ENCODE measurements at places on chromosomes 1 and 21.

DNA sequence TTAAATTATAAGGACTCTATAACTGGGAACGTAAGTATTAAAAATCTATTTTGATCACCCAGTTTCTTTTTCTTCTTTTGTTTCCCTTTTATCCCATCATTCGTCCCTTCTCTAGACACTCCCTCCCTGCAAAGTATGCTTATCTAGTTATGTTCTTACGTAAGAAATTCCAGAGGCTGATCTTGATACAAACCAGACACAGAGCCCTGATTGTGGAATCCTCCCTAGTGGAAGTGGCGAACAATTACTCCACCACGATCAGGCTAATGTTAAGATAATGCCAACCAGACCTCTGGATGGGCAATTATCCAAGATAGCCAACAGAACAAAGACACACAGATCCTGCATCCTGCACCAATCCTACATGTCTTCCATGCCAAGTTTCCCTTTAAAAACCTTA lies 1557.4 kb downstream of the PLA2G4A start:
- DNase-seq, result no peak

DNA sequence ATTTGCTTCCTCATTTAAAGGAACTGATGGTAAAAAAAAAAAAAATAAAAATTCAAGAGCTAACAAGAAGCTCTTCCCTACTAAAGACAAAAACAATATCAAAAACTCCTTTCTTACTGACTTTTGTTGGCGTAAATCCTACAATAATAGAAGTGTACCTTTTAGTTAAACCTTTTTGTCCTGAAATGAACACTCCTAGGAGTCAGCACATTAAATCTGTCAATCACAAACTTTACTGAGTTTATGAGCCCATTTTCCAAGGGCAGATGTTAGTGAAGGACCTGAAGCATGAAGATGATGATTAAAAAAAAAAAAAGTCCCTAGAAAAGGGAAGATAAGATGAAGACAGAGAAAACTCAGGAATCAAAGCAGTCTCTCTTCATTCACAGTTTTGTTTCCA lies 22.6 kb upstream of the DDX59 start:
- DNase-seq, result no peak

GRCh38 chr1:231751415-231751814 lies 124.8 kb downstream of the DISC1 start:
- no peak for DNase-seq

GRCh38 chr1:204741440-204741839 lies 55.9 kb upstream of the LRRN2 start:
- DNase-seq, result no peak

DNA sequence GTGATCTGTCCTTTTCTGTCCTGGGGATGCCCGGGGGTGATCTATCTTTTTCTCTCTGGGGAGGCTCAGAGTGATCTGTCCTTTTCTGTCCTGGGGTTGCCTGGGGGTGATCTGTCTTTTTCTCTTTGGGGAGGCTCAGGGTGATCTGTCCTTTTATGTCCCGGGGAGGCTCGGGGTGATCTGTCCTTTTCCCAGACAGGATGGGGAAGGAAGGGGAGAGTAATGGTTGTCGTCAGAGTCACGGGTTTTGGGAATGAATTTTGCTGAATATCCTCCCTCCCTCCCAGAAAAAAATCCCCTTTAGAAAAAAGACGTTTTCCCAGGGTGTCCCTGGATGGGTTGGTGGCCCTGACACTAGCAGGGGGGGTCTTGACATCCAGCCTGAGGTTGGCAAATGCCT lies 91.5 kb downstream of the ARHGEF10L start:
- DNase-seq, result no peak

GRCh38 chr1:214550857-214551435 lies 456 bp downstream of the PTPN14 start:
- no peak for DNase-seq

DNA sequence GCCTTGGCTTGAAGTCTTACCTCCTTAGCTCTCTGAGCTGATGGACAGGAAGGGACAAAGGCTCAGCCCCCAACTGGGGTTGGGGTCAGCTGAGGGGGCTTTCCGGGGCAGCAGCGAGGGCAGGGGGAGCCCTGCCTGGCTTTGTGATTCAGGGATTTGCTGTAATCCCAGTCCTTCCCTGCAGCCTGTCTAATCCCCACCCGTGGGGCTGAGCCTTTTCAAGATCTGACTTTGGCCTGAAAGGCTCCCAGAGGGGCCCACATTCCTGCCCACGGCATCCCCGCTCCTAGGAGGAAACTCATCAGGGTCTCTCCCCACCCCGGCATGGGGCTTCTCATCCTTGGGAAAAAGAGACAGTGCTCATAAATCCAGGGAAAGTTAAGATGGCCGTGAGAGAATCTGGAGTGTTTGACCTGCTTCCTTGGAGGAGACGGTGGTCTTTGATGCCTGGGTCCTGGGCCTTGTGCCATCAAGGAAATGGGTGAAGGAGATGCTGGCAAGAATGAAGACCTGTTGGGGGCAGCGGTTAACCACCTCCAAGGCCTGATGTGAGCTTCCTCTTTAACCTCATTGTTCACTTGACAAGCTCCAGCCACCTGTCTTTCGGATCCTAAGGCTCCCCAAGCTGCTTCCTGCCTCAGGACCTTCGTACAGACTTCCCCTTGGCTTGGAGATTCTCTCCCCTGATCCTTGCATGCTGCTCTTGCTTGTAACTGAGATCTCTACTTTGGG lies 83.1 kb upstream of the WNT4 start:
- DNase-seq, result no peak

DNA sequence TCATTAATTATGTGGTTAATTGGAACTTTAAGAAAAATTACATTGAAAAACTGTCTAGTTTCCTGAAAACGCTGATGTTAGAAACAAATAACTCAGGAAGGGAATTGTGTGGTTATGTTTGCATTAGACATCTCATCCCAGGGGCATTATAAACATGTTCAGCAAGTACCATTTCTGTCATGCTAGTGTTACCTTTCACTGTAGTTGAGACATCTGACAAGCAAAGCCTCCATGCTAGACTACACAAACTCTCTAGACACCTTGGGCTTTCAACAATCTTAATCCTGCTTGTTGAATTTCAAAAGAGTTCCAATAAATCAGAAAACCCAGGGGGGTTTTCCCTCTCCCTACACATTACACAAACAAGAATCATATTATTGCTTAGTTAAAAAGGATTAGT lies 536.8 kb downstream of the KCNT2 start:
- no peak for DNase-seq

- no peak for DNase-seq
Observed at GRCh38 chr1:223842784-223843183, 3.0 kb downstream of the TP53BP2 start.

GRCh38 chr1:2275796-2276536 lies 47.8 kb downstream of the SKI start:
- DNase-seq, result no peak

DNA sequence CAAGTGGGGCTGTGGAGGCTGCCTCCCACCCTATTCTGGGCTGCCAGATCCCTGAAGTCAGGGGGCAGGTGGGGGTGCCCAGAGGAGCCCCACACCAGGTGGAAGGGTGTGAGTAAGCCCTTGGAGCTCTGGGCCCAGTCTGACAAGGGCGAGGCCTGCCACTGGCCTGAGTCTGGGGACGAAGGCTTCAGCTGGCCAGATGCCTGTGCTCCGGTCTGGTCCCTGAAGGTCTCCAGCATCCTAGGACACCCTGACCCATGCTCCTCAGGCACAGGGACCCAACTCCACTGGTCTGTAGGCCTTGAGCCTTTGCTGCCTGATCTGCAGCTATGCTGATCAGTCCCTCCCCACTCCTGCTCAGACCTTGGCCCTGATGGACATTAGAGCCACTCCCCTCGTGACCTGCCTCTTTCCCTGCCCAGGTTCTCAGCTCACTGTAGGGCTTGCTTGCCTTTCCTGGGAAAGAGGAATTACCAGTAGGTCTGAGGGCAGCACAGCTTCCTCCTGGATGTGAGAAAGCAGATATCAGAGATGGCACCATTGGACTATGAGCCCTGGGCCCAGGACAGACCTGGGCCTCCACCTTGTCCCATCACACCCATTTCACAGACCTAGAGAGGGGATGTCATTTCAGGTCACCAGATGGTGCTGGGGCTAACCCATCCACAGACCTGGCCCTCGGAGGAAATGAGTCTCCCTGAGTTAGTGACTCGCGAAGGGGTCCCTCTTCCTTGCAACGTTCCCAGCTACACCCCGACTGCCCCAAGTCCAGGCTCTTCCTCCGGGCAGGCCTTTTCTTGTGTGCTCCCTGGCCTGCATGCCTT lies 32.8 kb upstream of the CSF3R start:
- DNase-seq, result no peak

GRCh38 chr1:92478393-92478792 lies 8.3 kb downstream of the GFI1 start:
- DNase-seq, result no peak

DNA sequence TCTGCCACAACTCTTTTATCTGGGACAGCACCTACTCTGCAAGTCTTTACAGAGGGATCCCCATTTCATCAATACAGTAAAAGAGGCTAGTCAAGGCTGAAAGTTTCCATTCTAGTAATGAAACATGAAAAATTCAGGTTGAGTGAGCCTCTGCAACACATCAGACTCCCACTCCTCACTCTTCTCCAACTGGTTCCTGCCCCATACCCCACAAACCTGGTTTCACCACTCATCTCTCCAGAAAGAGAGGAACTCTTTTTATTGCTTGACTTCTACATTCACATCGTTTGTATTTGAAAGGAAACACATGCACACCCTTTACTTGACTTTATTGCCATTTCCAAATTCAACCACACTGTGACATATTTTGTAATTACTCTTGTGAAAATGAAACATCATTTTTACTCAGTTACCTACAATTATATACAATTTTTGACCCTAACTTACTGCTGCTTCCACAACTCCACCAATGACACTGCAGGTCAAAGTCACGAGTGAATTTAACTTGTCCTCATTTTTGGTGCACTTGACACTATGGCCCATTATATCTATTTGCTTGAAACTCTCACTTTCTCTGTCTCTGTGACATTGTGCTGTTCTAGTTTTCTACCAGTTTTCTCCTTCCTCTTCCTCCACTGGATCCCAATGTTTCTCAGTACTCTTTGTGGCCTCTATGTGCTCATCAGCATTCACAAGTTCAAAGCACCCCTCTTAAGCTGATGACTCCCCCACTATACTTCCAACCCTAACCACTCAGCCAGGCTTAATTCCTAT lies 8.0 kb downstream of the STX6 start:
- no peak for DNase-seq

GRCh38 chr1:65890201-65890843 lies 97.6 kb downstream of the PDE4B start:
- no peak for DNase-seq

DNA sequence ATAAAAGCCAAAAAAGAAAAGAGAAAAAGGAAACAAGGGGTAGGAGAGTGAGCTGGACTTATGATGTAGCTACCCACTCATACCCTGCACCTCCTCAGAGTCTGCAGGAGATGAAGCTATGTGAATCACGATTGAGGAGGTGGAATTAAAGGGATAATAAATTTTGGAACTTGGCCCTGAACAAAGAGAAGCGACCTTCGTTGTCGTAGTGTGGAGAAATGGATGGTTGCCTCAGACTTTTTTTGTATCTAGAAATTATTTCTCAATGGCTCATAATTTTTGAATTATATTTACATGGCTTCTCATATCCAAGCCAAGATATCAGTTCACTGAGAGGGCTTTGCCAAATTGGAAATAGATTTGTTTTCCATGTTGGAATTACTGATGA lies 37.8 kb upstream of the SIPA1L2 start:
- DNase-seq, result no peak

Data from SK-N-MC (cell line).